ENCODE measurements at places on chromosomes 3 and 15.

GRCh38 chr3:169695031-169695430 lies 31.5 kb upstream of the MECOM start:
- no peak for DNase-seq

DNA sequence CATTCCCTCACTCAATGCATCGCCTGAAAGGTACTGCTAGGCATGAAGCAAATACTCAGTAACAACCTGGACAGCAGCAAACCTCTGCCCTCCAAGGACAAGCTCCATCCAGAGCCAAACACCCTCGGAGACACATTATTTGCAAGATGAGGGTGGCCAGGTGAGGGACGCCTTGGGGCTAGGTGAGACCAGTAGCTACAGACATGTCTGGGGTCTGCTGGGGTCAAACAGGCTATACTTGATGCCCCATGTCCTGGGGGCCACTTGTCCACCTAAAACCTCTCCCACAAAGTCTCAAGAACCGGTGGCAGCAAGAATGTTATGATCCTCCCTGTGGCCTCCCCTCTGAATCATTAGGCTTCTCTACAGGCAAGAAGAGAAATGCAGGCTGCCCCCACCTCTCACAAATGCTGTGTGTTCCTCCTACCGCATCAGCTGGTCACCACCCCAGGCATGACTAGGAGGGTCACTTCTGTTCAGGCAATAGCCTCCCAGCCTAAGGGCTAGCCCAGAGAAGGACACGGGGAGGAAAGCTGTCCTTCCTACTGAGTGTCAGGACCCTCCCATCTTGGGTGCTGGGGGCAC lies 54.3 kb downstream of the TBC1D2B start:
- no peak for DNase-seq

GRCh38 chr3:99562138-99562537 lies 76.3 kb upstream of the COL8A1 start:
- DNase-seq: no peak

DNA sequence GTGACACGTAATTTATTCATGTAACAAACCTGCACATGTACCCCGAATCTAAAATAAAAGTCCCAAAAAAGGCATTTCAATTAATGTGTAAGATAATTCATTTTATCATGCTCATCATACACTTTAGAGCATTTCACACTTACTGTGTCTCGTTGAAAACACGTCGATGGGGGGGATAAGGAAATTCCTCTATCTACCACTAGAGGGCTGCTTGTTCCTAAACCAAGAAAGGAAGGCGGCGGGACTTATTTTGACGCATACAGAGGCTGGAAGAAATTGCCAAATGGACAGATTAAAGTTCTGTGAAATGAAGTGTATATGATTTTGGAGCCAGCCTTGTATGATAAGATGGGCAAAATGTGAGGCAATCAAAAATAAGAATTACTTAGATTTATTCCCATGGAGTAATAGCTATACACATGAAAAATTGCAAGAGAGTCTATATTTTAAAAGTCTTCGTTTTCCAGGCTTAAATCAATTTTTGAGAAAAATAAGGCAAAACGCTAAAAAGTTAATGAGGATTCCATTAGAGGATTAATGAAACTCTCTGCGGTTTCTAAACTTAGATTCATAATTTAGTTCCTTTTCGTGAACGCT lies 346.8 kb downstream of the CNTN3 start:
- DNase-seq: peak; percentile 3

- DNase-seq: no peak
Observed at GRCh38 chr15:42118650-42119445, 24.5 kb upstream of the PLA2G4D start.

DNA sequence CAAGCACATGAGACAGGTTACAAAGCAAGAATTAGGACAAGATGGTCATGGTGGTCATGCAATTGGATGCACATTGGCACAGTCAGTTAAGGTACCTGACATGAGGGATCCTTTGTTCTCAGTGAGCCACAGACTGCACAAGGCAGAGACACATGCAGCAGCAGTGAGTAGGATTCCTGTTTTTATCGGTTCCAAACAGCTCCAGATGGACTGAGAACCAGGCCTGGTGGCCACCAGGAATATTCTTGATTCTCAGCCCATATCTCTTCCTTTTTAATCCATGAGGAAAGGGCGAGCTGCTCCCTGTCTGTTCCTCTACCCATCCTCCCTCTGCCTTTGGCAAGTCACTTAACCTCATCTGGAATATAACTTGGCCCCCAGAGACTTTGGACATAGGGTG lies 410.8 kb downstream of the GAP43 start:
- no peak for DNase-seq

DNA sequence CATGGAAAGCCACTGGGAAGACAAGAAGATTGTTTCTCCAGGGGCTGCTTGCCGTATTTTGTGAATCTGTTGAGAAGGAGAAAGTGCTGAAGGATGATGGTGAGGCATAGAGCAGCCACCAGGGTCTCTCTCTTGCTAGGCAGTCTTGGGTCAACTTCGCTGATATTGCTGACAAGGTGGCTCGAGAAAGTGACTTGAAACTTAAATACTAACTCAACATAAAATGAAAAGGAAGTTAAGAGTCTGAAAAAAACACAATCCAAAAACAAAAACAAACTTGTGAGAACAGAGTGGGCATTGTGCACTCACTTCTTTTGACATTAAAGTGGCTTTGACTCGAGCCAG lies 90.1 kb downstream of the CHST2 start:
- no peak for DNase-seq

DNA sequence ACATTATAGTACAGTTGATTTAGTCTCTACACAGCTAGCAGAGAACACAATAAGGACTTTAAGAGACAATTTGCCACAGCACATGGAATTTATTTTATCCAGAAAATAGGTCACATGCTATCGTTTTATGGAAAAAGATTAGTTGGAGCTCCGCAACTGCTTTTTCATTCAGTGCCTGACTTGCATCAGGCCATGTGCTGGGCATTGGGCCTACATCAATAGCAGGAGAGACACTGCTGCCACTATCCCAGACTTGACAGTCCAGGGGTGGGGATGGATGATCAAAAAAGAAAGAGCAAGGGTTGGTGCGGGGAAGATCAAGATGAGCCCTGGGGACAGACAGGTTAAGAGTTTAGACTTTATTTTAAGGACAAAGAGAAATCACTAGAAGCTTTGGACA lies 75.2 kb upstream of the C3orf80 start:
- DNase-seq: no peak

DNA sequence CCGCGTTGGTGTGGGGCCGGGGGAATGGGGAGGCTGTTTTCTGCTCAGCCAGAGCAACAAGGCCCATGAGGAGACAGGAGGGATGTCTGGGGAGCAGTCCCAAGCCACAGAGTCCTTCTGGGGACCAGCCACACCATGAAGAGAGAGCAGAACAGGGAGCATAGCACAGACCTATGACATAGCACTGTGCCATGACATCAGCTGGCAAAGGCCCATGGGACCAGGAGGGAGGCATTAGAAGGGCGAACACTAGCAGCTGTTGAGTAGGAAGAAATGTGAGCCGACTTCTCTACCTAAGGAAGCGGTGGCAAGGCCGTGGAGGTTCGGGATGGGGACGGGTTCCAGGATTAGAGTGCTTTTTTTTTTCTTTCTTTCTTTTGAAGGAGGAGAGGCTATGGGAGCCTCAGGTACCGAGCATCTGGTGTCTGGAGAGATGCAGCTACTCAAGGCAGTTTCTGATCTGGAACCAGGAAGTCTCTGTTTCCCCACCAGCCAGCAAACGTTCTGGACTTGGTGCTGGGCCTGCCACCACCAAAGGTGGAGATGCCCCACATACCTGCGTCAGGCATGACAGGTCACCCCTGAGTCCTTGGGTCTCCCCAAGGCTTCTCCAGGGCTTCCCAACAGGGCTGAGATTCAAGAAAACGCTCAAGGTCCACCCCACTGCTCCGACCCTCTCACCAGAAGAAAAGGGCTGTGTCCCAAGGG lies 77.3 kb upstream of the CGNL1 start:
- DNase-seq: no peak

- DNase-seq: no peak
Observed at GRCh38 chr3:114660124-114660523, 366.3 kb downstream of the TIGIT start.

GRCh38 chr3:107634099-107634489 lies 111.3 kb downstream of the BBX start:
- DNase-seq: no peak

DNA sequence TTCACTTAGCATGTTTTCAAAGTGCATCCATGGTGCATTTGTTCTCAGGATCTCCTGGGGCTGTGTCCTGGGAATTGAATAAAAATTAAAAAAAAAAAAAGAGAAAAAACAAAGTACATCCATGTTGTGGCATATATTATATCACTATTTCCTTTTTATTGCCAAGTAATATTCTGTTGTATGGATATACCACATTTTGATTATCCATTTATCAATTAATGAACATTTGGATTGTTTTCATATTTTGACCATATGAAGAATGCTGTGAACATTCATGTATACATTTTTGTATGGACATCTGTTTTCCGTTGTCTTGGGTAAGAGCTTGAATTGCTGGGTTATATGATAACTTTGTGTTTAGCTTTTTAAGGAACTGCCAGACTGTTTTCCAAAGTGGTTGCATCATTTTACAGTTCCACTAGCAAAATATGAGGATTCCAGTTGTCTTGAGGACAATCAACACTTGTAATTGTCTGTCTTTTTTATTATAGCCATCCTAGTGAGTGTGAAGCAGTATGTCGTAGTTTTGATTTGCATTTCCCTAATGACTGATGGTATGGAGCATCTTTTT lies 44.5 kb downstream of the CTDSPL2 start:
- no peak for DNase-seq

GRCh38 chr3:133157716-133158115 lies 119.5 kb downstream of the TMEM108 start:
- DNase-seq: no peak

- DNase-seq: no peak
Observed at GRCh38 chr3:189839576-189839975, 208.4 kb downstream of the TP63 start.

DNA sequence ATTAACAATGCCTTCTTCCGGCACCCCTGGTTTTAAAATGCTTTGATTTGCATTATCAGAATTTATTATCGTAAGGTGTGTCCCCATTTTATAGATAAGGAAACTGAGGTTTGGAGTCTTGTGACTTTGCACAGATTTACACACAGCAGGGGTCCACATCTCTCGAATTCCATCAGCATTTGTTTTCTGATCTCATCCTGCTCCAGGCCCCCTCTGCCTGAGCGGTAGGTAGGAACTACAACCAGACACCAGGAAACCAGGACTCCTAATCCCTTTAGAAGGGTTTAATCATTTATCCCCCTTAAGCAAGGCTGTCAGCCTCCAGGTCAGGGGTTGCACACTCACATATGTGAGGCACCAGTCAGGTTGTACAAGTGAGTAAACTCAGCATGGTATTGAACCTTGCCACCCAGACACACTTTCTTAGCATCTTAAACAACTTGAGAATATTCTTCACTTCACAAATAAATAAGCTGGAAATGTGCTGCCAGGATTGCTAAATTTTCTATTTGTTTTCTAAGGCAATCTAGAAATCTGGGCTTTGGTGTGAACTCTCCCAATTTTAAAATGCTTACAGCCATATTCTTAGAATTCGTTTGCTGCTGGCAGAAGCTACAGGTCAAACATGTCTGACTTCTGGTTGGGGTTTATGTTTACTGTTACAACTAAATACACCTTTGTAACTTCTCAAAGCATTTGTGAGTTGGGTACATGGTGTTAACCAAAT lies 31.7 kb upstream of the CMTM7 start:
- DNase-seq: no peak

GRCh38 chr3:52983336-52983807 lies 62.5 kb downstream of the SFMBT1 start:
- no peak for DNase-seq

GRCh38 chr3:73868688-73869315 lies 244.1 kb upstream of the PDZRN3 start:
- DNase-seq: no peak

DNA sequence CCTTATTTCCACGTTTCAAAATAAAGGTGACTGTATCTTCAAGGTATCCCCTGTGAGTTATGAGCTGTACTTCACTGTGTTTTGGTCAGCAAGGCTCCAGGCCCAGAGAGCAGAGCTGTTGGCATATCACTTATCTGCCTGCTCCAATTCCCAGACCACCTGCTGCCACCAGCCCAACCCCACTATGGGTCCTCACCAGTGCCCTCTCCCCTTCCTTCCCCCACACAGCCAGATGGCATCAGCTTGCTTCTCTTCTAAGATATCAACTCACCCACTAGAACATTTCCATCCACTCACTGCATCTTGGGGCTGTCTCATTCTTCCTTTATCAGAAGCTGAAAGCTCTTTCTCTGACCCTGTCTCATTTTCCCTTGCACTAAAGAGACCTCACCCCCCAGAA lies 136.9 kb upstream of the EIF1B start:
- DNase-seq: no peak

GRCh38 chr3:28947751-28948150 lies 333.1 kb upstream of the RBMS3 start:
- no peak for DNase-seq

- no peak for DNase-seq
Observed at GRCh38 chr15:76078285-76078877, 18.6 kb downstream of the TMEM266 start.

DNA sequence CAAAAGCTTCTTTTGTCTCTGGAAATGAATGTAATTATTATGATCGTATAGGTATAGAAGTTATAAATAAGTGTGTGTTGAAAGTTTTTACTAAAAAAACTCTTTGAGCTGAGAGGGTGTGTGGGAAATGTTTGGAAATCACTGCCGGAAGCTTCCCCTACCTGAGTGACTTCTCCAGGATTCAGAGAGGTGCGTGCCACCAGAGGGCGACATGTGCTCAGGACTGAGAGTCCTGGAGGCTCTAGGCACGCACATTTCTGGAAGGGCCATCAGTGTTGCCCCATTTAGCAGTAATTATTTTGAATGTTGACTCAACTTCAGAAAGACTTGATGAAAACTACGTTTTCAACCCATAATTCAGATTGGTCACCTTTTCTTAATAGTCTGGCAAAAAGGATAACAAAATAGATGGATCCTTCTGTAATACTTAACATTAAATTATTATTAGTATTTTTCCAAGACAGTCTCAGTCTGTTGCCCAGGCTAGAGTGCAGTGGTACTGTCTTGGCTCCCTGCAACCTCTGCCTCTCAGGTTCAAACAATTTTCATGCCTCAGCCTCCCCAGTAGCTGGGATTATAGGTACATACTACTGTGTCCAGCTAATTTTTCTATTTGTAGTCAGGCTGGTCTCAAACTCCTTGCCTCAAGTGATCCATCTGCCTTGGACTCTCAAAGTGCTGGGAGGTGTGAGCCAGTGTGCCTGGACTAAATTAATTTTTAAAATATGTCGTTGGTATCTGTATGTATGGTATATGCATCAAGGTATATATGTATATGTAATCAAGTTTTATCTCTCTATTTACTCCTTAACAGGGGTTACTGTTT lies 34.5 kb downstream of the GPR171 start:
- DNase-seq: no peak

GRCh38 chr15:49278751-49279150 lies 108.7 kb downstream of the GALK2 start:
- DNase-seq: no peak

DNA sequence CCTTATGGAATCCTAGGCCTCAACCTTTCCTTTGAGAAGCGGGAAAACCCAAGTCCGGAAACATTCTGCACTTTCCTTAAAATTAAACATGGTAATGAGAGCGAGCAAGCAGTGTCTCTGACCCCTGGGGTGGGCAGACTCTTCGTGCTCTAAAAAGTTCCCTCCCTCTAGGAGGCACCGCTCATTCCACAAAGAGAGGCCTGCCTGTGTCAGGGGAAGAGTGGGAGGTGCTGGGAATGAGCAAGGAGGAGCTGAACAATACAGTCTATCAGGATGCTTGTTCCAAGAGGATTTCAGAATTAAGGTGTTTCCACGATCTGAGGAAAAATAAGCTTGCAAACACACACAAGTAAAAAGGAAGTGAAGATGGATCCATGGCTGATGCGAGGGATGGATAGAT lies 6.0 kb upstream of the RLBP1 start:
- DNase-seq: no peak
